LHCN-M2 (cell line): ENCODE measurements at places on chromosomes 11 and 22. TPM values are rescaled to one million over a fixed set of nuclear protein-coding genes. Genes with fewer than 3 reads are reported as not detected.
A peak's percentile ranks its signal among the peaks of the same experiment; 100 is the strongest.

DNA sequence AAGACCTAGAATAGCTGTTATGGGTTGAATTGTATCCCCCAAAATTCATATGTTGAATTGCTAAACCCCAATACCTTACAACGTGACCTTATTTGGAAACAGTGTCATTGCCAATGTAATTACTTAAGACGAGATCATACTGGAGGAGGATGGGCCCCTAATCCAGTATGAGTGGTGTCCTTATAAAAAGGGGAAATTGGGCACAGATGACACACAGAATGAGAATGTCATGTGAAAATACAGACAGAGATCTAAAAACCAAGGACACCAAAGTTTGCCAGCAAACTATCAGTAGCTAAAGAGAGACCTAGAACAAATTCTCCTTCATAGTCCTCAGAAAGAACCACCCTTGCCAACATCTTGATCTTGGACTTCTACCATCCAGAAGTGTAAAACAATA is 127.7 kb downstream of the ATXN10 start:
- no peak for DNase-seq

Gene C11orf91
- total RNA-seq: 1.1 TPM in 1 of 2 replicates, not detected in the other

Gene CHST1
- 3.1 and 5.8 TPM in 2 replicates for total RNA-seq

DNA sequence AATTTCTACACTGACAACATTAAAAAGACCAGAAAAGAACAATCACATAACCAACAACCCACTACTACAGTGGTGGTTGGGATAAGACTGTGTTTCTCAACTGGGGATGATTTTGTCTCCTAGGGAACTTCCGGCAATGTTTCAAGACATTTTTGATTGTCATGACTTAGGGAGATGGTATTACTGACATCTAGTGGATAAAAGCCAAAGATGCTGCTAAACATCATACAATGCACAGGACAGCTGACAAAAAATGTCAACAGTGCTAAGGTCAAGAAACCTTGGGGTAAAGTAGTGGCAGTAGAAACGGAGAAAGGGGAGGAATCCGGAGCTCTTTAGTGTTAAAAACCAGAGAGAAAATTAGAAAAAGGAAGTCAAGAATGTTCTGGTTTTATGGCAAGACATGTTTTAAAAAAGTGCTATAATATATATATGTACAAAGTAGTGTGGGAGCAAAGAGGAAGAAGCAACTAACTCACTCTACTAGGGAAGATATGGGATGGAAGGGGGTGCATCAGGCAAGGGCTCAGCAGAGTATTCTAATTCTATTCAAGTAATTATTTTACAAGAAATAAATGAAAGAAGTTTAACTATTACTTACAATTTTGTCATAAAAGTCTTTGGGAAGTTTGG is 37.2 kb downstream of the CKAP5 start:
- DNase-seq: peak; percentile 78

GRCh38 chr11:77658213-77659013 is 20.8 kb upstream of the CLNS1A start:
- peak; percentile 62 for DNase-seq

Gene MMP3
- 5.1 and 9.0 TPM in 2 replicates for total RNA-seq

Gene MS4A15
- total RNA-seq: not detected in 2 replicates

Gene EHF
- total RNA-seq: not detected in 2 replicates

Gene MMP8
- not detected in 2 replicates for total RNA-seq

Gene EML3
- 41.5 and 46.8 TPM in 2 replicates for total RNA-seq

GRCh38 chr11:124583781-124584180 is 14.0 kb downstream of the OR8A1 start:
- no peak for DNase-seq
